Colonic mucosa (tissue), 4 donors: ENCODE measurements at places on chromosomes 3 and 15. TPM values are rescaled to one million over a fixed set of nuclear protein-coding genes. Genes with fewer than 3 reads are reported as not detected.

- H3K36me3 ChIP-seq, result no peaks in the 10 kb centered on the region
- no peak for DNase-seq
- H3K4me3 ChIP-seq, result no peak overlapping the region
- H3K27me3 ChIP-seq, result no peaks in the 10 kb centered on the region
- H3K4me1 ChIP-seq, result no peaks in the 10 kb centered on the region
Measured at GRCh38 chr3:191627064-191627463, 166.1 kb downstream of the PYDC2 start.

- no peak overlapping the region for H3K4me3 ChIP-seq
- DNase-seq, result no peak
- no peaks in the 10 kb centered on the region for H3K4me1 ChIP-seq
Measured at GRCh38 chr3:30308131-30308530, 298.3 kb upstream of the TGFBR2 start.

DNA sequence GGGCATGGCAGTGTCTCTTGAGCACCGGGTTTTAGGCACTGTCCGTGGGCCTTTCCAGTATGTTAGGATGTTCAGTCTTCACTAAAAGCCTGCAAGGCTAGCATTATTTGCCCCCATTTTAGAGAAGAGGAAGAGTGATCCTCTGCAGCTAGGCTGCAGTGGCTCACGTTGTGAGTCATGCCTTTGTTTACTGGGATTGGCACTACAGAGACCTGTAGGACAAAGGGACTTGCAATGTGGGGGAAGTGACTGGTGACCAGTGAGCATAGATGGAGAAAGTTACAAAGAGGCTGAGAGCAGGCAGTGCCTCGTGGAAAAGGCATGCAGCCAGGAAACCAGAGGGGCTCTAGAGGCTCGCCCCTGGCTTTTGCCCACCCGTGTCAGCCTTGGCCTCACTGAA is 26.8 kb upstream of the CPNE9 start:
- H3K27me3 ChIP-seq, result no peaks in the 10 kb centered on the region
- H3K4me3 ChIP-seq, result no peak overlapping the region
- no peaks in the 10 kb centered on the region for H3K4me1 ChIP-seq
- H3K36me3 ChIP-seq, result peaks cover 39% of the 10 kb centered on the region
- no peak overlapping the region for H3K27ac ChIP-seq
- no peak for DNase-seq

- no peak for DNase-seq
- no peaks in the 10 kb centered on the region for H3K4me1 ChIP-seq
Measured at GRCh38 chr3:112351823-112352222, 18.9 kb downstream of the CD200 start.

DNA sequence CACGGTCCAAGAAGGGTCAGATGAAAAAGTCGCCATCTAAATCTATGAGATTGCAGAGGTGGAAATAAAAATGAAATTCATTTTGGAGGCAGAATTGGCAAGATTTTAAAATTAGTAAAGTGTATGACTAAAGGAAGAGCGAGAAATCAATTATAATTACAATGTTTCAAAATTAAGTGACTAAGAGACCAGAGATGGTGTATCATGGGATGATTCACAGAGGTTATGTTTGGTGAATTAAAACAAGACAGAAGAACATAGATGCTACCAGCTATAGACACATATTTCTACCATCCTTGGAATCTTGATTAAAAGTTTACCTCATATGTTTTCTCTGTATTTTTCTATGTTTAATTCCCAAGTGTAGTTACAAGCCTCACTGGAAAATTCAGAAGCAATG is 308.9 kb upstream of the DNAJC19 start:
- no peak for DNase-seq
- H3K4me3 ChIP-seq, result no peak overlapping the region
- no peaks in the 10 kb centered on the region for H3K27me3 ChIP-seq

IRAK2 gene
- total RNA-seq, result 2.6 TPM

KLHL6 gene
- 2.1 TPM for total RNA-seq

- H3K27ac ChIP-seq, result no peak overlapping the region
- H3K4me3 ChIP-seq, result no peak overlapping the region
- no peak for DNase-seq
- H3K4me1 ChIP-seq, result no peaks in the 10 kb centered on the region
Measured at GRCh38 chr3:18988614-18989229, 159.6 kb upstream of the KCNH8 start.

- H3K4me3 ChIP-seq, result no peak overlapping the region
- no peak overlapping the region for H3K27ac ChIP-seq
- H3K4me1 ChIP-seq, result no peaks in the 10 kb centered on the region
Measured at GRCh38 chr15:101709466-101709865, 14.8 kb downstream of the TARS3 start.

GRCh38 chr3:48194446-48195071 is 6.3 kb upstream of the CDC25A start:
- no peak overlapping the region for H3K4me3 ChIP-seq
- no peaks in the 10 kb centered on the region for H3K4me1 ChIP-seq
- H3K27me3 ChIP-seq, result no peaks in the 10 kb centered on the region
- H3K27ac ChIP-seq, result no peak overlapping the region

LIPH gene
- 58.3 TPM for total RNA-seq

- DNase-seq, result no peak
- H3K27ac ChIP-seq, result no peak overlapping the region
- H3K27me3 ChIP-seq, result no peaks in the 10 kb centered on the region
- no peak overlapping the region for H3K4me3 ChIP-seq
Measured at GRCh38 chr3:23648326-23648995, 157.3 kb upstream of the UBE2E1 start.

DNA sequence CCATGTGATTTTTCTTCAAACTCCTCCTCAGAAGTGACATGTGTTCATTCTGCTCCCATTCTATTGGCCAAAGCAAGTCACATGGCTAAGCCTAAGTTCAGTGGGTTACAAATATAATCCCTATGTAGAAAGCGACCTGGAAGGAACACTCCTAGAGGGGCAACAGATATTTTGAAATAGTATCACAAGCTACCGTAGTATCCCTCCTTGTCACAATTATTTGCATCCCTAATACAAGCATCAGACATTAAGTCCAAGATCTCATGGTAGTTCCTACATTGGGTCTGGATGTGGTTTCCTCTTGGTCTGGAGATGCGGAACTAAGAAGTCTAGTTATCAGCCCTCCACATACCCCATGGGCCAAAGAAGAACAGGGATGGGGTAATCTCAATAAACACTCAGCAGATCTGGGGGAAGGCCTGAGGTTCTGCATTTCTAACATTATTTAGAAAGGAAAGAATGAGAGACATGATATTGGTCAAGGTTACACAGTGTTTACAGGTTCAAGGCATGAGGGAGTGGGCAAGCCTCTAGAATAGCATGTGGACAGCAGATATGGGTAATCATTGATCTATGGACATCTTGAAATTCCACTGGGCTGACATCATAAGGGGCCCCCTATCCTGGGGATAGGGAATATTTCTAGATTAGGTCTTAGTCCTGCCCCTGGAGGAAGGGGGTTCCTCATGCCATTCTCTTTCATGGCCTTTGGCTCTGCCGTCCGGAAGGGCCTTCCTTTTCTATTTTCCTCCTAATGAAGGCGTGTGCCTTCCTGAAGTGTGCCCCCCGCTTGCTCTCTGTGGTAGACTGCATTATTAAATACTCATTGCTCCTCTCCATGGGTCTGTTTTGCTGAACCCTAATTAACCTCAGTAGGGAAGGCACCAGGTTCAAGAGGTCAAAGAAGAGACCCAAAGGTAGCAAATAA is 17.8 kb upstream of the ABHD2 start:
- no peaks in the 10 kb centered on the region for H3K36me3 ChIP-seq
- no peaks in the 10 kb centered on the region for H3K4me1 ChIP-seq
- H3K4me3 ChIP-seq, result no peak overlapping the region
- DNase-seq, result no peak
- H3K27me3 ChIP-seq, result no peaks in the 10 kb centered on the region
- H3K27ac ChIP-seq, result no peak overlapping the region

GRCh38 chr3:48413611-48414010 is 16.3 kb downstream of the PLXNB1 start:
- H3K4me3 ChIP-seq, result no peak overlapping the region
- H3K36me3 ChIP-seq, result peaks cover 14% of the 10 kb centered on the region
- no peaks in the 10 kb centered on the region for H3K27me3 ChIP-seq
- no peak overlapping the region for H3K27ac ChIP-seq

DNA sequence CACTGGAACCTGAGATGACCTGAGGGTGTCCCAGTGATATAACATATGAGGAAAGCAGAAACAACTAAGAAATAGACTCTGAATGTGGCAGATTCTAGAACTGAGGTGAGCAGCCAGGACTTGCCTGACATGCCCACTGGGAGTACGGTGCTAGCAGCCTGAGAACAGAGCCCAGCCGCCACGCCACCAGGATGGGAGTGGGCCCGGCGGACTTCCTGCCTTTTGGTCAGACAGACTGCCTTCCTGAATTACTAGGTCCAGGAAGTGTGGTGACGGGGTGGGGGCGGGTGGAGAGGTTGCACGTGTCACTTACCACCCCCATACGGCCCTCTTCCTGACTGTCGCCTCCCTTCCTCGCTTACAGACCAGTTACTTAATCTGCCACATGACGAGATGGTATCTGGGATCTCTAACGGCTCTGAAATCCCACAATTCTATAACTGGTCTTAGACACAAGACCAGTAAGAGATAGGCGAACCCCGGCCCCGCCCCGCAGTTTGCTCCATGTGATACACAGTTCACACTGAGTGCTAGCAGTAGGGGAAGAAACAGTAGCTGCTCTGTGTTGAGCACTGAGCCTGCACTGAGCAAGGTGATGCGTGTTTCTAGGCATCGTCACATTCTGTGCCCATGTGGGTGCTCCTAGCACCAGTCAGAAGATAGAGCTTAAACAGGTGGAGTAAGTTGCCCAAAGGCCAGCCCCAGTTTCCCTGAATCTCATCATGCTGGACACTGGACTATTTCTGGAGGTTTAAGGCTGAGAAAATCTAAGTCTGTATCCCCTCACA is 95.7 kb downstream of the CPN2 start:
- no peak overlapping the region for H3K27ac ChIP-seq
- no peaks in the 10 kb centered on the region for H3K27me3 ChIP-seq
- H3K36me3 ChIP-seq, result no peaks in the 10 kb centered on the region
- H3K4me3 ChIP-seq, result no peak overlapping the region
- peak; percentile 74 for DNase-seq

DNA sequence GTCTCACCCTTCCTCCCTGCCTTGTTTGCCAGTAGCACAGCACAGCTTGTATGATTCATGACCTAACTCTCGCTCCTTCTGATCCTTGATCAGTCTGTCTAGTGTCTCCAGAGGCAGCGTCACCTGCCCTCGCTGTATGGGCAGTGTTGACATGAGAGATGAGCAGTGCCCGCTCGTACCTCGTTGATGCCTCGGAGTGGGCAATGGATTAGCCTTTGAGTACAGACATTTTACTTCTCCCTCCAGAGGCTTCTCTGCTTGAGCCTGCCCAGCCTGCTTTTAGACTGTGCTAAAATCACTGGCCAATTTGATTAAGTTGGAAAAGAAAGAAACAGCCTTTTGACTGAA is 569.0 kb downstream of the NTRK3 start:
- no peaks in the 10 kb centered on the region for H3K4me1 ChIP-seq
- no peak for DNase-seq
- no peaks in the 10 kb centered on the region for H3K36me3 ChIP-seq
- no peak overlapping the region for H3K27ac ChIP-seq
- H3K27me3 ChIP-seq, result no peaks in the 10 kb centered on the region

EIF3J gene
- 80.5 TPM for total RNA-seq

LYZL4 gene
- not detected for total RNA-seq

- H3K4me3 ChIP-seq, result no peak overlapping the region
- H3K27me3 ChIP-seq, result no peaks in the 10 kb centered on the region
- no peaks in the 10 kb centered on the region for H3K36me3 ChIP-seq
Measured at GRCh38 chr15:78457101-78457500, 19.1 kb downstream of the IREB2 start.

VIPR1 gene
- total RNA-seq, result 98.0 TPM

GRCh38 chr15:59439576-59439975 is 1.6 kb downstream of the FAM81A start:
- H3K27ac ChIP-seq, result no peak overlapping the region
- H3K36me3 ChIP-seq, result no peaks in the 10 kb centered on the region
- H3K4me1 ChIP-seq, result peaks cover 6% of the 10 kb centered on the region
- no peak for DNase-seq
